ENCODE measurements at places on chromosomes 3 and 15.

- peak; percentile 26 for DNase-seq
Observed at GRCh38 chr3:57826952-57827723, 71.0 kb downstream of the SLMAP start.

DNA sequence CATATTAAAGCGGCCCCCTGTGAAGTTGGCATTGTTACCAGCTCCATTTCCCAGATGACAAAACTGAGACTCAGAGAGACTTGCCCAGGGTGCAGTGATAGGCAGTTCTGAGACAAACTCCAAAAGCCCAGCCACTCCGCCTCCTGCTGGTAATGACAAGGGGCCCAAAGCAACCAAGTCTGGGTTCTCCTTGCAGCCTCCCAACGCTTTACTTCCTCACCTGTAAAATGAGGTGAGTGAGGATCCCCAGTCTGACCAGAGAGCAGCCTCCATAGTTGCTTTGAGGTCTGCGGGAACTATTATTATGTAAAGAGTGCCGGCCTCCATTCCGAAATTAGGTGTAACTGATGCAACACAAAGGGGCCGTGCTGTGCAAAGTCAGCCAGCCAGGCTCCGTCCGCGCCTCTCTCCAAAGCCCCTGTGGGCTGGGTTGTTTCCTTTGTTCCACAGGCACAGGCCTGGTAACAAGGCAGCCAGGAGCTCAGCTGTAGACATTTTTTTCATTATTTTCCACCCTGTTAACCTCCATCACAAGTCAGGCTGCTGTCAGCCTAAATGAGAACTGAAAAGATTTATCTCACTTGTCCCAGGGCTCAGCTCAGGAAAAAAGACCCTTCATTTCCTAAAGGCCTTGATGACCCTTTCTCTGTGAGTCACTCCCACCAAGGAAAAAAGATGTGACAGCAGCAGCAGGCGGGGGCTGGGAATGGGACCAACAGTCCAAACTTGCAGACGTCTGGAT is 139.1 kb upstream of the RAD18 start:
- no peak for DNase-seq

GRCh38 chr3:168862466-168862865 is 766.7 kb upstream of the GOLIM4 start:
- no peak for DNase-seq

GRCh38 chr3:112321867-112322652 is 10.9 kb upstream of the CD200 start:
- no peak for DNase-seq

DNA sequence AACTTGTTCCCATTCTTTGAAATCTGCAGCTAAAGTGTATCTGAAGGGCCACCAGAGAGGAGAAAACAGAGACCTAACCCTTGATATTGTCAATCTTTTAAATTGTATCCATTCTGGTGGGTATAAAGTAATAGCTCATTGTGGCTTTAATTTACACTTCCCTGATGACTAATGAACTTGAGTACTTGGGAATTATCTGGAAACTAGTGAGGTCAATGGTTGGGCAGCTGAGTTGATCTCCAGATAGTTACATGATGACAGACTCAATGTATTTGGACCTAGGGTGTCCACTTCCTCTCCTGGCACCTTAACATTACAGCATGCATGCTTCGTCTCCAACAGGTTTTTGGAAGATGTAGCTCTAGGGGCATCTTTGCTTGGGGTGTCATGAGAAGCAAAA is 195.2 kb downstream of the PDCD6IP start:
- DNase-seq = peak; percentile 57

GRCh38 chr3:59467476-59467875 is 417.7 kb upstream of the CFAP20DC start:
- no peak for DNase-seq

Data from foreskin fibroblast (primary cell).